ENCODE measurements at places on chromosomes 5 and 9.

GRCh38 chr9:12822111-12822510 is 47.3 kb downstream of the LURAP1L start:
- DNase-seq = no peak

GRCh38 chr5:111932199-111932598 is 175.2 kb upstream of the NREP start:
- no peak for DNase-seq

DNA sequence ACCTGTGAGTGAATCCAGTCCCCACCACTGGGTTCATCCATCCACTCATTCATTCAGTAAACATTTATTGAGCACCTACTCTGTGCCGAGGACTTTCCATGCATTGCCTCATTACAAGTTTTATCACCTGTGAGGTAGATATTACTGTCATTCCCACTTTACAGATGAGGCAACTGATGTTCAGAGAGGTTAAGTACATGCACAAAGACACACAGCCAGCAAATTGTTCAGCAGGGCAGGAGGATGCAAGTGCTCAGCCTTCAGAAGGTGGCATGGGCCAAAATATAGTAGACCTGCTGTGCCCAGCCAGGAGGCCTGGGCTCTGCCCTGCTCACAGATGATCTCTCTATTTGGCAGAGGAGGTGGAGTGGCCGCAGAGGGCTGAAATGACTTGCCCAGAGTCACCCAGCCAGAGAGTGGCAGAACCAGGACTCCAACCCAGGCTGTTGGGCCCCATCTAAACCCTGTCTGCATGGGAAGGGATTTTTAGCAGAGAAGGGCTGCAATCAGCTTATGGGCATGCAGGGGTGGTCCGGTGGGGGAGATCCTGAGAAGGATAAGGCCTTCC is 7.6 kb upstream of the NEURL1B start:
- no peak for DNase-seq

- DNase-seq = no peak
Measured at GRCh38 chr5:147346006-147346561, 111.3 kb downstream of the STK32A start.

DNA sequence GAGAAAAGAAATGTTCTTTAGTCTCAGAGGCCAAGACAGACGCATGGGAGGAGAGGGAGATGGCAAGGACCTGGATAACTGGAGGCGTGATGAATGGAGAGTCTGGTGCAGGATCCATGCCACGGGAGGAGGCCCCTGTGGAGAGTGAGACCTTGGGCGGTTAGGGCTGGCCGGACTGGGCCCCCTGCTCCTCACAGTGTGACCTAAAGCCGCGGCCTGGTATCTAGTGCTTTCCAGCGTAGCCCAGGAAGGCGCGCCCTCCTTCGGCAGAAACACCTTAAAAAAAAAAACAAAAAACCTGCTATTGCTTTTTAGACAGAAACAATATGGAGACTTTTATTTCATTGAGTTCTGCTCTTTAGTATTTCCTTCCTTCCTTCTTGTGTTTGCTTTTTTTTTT is 33.1 kb downstream of the SCGB3A1 start:
- DNase-seq = no peak

GRCh38 chr5:120463991-120464626 is at the start of gene PRR16:
Gene PRR16, plus strand, starts transcription at chr5:120464300.
- peak; percentile 40 for DNase-seq

DNA sequence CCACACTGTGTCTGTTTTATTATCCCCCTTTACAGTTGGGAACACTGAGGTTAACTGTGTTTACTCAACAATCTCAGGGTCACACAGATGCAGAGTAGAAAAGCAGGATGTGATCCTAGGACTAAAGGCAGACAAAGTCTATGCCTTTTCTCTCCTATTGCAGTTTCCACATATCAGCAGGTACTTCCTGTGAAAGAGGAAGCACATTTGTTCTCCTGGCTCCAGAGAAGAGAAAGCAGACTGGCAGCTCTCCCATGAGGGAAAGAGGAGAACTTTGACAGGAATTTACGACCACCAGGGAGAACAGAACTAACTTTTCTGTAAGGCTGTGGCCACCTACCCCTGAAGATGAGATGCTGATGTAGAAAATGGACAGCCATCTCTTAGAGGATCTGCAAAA is 84.2 kb upstream of the TNC start:
- no peak for DNase-seq

- DNase-seq = no peak
Measured at GRCh38 chr9:17269799-17270198, 135.0 kb downstream of the CNTLN start.

DNA sequence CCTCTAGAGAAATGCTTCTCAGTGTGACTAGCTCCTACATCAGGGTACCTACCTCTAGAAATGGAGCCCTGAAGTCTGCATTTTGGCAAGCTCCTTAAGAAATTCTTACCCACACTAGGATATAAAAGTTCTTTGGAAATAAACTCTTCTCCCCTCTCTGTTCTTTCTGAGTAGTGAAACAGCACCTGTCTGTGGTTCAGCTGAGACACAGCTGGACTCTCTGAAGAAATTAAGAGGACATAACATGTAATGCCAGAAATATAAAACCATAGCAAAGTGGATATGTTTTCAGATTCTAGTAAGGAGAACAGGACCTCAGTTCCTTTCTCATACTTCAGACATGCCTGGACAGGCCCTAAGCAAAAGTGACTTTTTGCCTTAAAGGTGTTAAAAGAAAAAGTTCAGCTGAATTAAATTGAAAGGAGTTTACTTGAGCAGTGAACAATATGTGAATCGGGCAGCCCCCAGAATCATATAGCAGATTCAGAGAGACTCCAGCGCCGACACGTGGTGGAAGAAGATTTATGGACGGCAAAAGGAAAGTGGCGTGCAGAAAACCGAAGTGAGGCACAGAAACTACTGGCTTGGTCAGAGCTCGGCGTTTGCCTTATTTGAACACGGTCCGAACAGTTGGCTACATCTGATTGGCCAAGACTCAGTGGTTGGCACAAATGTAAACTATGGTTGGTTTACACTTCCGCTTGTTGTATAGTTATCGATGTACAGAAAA is 64.5 kb downstream of the PRKACG start:
- DNase-seq = no peak

- no peak for DNase-seq
Measured at GRCh38 chr9:81598811-81599210, 90.5 kb downstream of the TLE1 start.

DNA sequence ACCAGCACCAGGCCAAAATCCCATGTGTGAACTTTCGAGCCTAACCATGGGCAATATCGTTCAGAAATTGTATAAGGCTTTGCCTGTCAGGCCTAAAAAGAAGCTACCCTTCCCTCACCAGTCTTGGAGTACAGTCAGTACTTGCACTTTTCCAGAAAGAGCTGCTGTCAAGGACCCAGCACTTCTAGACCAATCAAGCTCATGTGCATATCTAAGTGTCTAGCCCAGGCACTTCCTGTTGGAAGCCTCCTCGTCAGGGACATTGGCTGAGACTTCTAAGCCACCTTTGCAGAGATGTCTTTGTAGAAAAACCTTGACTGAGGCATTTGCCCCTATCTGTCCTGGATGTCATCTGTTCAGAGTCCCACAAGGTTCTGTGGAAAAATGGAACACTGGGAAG is 1930.5 kb downstream of the EFNA5 start:
- no peak for DNase-seq

- DNase-seq = no peak
Measured at GRCh38 chr9:30913331-30913730, 1471.1 kb upstream of the ACO1 start.

DNA sequence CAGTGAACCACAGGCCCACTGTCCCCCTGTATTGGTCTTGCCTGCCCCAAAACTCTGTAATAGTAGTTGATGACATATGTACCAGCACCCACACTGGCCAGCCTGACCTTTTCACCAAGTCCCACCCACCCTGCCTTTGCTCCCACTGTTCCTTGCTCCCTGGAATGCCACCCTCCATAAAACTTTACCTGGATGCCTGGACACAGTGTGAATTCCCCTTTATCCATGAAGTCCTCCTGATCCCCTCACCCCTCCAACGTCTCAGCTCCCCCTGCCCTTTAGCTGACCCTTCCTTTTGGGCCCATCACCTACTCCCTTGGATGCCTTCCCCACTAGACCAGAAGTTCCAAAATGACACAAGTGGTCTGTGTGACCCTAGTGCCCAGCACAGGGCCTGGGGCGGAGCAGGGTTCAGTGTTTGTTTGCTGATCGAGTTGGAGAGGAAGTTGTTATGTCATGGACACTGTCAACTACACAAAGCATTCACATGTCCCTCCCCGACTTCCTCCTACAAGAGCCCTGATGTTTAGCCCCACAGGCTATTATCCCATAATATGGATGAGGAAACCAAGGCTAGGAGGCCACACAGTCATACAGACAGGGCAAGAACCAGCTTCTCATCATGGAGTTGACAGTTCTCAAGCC is 16.1 kb downstream of the AMBP start:
- no peak for DNase-seq

DNA sequence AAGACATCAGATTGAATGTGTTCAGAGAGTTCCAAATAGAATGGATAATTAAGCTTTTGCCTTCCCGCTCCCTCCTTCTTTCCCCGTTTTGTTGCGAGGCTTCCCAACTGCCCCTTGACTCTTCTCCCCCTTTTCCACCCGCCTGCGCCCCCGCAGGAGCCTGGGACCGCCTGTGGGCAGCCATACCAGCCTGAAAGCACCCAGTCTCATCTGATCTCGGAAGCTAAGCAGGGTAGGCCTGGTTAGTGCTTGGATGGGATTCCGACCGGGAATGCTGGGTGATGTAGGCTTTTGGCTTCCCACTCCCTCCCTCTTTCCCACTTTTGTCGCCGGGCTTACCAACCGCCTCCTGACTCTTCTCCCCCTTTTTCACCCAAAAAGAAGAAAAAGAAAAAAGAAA is 6.8 kb upstream of the HSD17B4 start:
- DNase-seq = no peak

DNA sequence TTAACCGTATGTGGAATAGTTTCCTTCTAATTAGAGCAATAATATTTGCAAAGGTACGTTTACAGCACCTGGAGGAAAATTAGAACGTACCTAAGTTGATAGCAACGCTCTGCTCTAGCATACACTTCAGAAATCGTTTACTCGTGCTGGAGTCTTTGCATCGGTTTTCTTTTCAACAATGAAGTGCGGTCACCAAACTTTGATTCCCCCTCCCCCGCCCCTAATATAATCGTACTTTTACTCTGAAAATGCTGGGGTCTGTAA is 506 bp downstream of the ADAMTS19 start:
- no peak for DNase-seq

GRCh38 chr9:121694001-121694400 is 42.6 kb downstream of the DAB2IP start:
- no peak for DNase-seq

DNA sequence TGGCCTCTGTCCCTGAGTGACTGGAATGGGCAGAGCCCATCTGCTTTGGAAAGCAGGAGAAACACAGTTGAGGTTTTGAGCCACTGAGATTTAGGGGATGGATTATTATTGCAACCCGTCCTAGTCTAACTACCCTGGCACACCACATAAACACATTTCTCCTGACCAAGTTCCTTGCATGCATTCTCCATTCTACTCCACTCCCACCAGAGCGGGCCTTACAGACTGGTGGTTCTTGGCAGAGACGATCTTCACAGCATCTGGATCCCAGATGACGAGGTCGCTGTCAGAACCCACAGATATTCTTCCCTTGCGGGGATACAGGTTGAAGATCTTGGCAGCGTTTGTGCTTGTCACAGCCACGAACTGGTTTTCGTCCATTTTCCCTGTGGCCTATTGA is 111.0 kb downstream of the DPYSL3 start:
- DNase-seq = no peak

GRCh38 chr5:39149966-39150365 is 69.4 kb downstream of the FYB1 start:
- DNase-seq = no peak

DNA sequence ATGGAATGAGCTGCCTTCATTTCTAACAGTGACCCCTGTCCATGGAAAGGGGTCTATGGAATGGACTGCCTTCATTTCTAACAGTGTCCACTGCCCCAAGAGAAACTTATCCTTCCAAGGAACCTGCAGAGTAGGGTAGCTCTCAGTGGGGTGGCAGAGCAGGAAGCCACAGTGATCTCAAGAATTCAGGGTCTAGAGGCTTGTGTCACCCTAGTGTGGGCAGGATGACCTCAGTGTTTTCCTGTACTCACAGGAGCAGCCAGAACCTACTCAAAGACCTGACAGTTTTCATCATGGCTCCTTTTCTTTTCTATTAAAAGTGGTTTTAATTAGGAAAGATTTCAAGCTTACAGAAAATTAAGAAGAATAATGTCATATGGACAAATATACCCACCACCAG is 27.5 kb downstream of the SEC61B start:
- no peak for DNase-seq

- DNase-seq = peak; percentile 39
Measured at GRCh38 chr9:108467653-108468324, 388.0 kb downstream of the ACTL7B start.

- no peak for DNase-seq
Measured at GRCh38 chr5:150345716-150346115, 11.8 kb upstream of the TCOF1 start.

- no peak for DNase-seq
Measured at GRCh38 chr5:135491552-135492318, 39.6 kb upstream of the TIFAB start.

- no peak for DNase-seq
Measured at GRCh38 chr9:124657516-124657915, 113.6 kb downstream of the NR6A1 start.

DNA sequence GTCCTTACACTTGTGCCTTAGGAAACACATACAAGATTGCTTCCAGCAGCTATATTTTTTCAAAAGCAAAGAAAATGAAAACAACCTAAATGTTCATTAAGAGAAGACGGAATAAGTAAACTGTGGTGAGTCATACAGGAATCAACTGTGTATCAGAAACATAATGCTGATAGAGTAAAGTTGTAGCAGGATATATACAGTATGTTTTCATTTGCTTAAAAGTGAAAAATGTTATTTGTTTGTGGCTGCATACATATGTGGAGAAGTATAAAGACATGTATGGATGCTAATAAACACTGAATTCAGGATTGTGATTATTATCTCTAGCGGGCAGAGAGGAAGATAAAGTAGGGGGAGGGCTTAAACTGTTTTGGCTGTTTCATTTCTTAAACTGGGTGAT is 8.3 kb downstream of the DCTN4 start:
- DNase-seq = no peak

- DNase-seq = peak; percentile 15
Measured at GRCh38 chr9:2802494-2802921, 41.4 kb downstream of the PUM3 start.

DNA sequence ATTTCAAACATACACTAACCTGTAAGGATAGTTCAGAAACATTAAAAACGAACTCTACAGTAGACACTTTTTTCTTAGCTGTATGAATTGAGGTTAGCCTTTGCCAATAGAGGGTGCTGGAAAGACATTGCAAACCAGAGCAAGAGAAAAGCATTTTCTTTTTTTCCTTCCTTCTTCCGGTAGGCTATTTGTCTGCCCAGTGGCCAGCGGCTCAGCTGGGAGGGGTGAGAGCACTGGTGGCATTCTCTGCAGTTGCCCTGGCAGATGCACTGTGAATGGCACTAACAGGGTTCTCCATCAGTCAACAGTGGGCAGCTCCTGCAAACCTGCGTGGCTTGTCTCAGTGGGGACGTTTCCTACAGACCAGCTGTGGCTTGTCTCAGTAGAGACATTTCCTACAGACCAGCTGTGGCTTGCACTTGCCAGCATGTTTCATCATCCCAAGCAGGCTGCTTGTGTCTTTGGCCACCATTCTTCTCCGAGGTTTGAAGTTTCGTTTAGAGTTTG is 984.5 kb upstream of the CDH18 start:
- peak; percentile 3 for DNase-seq

Measured in A549 (cell line).